ENCODE measurements at places on chromosomes 4 and X.

GRCh38 chr4:144962300-144962699 lies 135.7 kb downstream of the ANAPC10 start:
- DNase-seq = no peak

- DNase-seq = peak; percentile 3
Measured at GRCh38 chrX:129318375-129318774, 204.9 kb downstream of the SMARCA1 start.

DNA sequence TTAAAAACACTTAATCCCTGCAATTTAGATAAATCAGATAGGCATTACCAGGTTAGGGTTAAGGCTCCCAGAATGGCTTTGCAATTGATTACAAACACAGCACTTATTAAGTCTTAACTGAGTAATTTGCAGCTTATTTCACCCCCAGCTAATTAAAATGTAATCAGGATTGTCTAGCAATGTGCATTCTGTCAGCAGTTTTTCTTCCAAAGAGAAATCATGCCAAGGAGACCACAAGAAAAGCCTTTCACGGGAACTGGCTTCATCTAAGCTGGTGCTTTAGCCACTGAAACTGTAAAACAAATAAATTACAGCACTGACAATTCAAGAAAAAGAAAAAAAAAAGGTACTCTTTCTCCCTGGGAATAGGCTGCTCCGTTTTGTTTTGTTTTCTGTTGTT lies 2.1 kb downstream of the ANOS1 start:
- DNase-seq = no peak

DNA sequence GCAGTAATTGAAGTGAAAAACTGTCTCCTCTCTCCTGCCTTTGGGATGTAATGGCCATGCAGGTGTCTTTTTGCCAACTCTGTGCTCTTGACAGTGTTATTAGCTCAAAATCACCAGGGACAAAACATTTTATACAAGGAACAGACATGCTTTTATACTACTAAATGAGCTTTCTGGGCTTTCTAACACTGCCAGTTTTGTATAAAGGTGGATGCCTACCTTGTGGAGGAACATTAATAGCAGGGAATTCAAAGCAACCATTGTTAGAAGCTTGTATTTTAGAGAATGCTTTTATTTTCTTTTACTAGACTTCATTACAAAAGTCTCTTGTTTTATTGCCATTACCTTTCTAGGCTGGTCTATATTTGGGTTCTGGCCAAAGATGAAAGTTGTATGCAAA lies 54.7 kb upstream of the ARSJ start:
- DNase-seq = no peak

GRCh38 chrX:153496590-153496959 lies 1.8 kb downstream of the BGN start:
- DNase-seq = no peak

DNA sequence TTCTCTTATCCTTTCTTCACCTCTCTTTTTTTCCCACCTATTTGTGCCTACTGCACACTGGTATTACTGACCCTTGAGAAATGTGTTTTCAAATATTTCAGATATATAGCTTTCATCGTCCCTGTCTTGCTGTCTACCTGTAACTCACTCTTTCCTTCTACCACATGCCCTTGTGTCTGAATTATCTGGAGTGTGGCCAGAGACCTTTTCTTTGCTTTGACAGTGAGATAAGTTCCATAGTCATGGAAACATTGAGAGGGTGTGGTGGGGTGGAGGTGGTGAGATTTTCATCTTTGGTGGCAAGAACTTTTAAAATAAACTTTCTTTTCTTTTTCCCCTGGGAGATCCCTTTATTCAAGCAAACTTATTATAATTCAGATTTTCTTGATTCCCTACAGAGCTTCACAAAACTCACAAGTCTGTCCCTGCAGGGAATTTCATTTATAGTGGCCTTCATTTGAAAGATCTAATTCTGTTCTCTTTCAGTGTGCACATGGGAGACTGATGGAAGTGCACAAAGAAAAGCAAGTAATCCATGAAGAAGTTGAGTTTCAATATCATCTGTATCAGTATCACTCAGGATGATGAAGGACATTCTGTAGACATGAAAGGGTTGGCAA lies 95.7 kb downstream of the SH2D1A start:
- DNase-seq = no peak

DNA sequence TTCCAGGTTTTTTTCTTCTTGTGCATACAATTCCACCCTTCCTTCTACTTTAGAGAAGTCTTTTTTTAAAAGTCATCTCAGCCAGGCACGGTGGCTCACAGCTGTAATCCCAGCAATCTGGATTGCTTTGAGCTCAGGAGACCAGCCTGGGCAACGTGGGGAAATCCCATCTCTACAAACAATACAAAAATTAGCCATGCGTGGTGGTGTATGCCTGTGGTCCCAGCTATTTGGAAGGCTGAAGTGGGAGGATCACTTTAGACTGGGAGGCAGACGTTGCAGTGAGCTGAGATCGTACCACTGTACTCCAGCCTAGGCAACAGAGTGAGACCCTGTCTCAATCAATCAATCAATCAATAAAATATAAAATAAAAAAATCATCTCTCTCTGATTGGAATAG lies 14.8 kb downstream of the ELOVL6 start:
- DNase-seq = no peak

GRCh38 chrX:55640854-55641253 lies 17.7 kb downstream of the FOXR2 start:
- DNase-seq = no peak

GRCh38 chr4:102037566-102037965 lies 247.0 kb downstream of the BANK1 start:
- DNase-seq = peak; percentile 16

Measured in cerebellar cortex (tissue), 1 donor.